ENCODE measurements at places on chromosomes 13 and 19.

DNA sequence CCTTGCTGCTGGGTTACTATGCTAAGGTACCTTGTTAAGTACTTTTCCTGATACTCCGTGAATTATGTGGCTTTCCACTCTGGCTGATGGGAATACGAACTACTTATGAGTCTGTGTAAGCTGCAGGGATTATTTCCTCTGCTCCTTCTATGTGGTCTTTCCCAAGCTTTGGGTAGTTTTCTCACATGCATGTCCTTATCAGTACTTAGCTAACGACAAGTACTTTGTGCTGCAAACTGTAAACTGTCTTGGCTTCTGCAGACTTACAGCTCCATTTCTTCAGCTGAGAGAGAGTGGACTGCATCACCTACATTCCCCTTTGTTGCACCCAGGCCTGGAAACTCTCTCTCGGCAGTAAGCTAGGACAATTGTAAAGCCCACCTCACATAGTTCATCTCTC is 76.6 kb downstream of the FGF9 start:
- DNase-seq, result no peak

GRCh38 chr13:96984051-96984508 is 10.2 kb downstream of the OXGR1 start:
- no peak for DNase-seq

GRCh38 chr13:42984691-42985090 is 7.3 kb downstream of the EPSTI1 start:
- no peak for DNase-seq

GRCh38 chr13:46542833-46543232 is 10.1 kb upstream of the LRCH1 start:
- DNase-seq, result no peak

DNA sequence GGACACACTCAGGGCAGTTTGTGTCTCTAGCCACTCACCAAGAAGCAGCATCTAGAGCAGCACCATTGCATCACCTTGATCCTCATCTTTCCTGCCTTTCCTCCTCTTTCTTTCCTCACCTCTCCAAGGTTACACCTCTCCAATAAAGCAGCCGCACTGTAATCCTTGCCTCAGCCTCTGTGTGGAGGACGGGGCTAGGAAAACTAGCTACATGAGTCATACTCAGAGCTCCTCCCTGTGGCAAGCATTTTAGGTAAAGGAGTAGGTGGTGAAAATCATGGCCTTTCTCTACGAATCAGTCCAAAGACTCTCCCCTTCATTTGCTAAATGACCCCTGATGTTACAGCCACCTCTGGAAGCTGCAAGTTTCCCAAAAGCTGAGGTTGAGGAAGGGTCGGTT is 108.9 kb downstream of the DNAJC15 start:
- no peak for DNase-seq

DNA sequence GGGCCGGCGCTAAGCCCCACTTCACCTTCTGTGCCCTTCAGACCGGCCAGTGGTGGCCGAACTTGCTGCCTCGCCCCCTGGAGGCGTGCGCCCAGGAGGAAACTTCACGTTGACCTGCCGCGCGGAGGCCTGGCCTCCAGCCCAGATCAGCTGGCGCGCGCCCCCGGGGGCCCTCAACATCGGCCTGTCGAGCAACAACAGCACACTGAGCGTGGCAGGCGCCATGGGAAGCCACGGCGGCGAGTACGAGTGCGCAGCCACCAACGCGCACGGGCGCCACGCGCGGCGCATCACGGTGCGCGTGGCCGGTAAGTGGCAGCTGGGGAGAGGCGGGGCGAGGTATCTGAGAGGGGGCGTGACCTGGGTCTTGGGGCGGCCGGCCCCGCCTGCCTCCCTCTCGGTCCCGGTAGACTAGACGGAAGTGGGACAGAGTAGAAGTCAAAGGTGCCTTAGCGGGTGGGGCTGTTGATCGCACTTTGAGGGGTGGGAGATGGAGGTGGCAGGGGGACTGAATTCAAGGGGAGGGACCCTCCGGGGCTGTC is 5.6 kb downstream of the ICAM5 start:
- DNase-seq, result no peak

DNA sequence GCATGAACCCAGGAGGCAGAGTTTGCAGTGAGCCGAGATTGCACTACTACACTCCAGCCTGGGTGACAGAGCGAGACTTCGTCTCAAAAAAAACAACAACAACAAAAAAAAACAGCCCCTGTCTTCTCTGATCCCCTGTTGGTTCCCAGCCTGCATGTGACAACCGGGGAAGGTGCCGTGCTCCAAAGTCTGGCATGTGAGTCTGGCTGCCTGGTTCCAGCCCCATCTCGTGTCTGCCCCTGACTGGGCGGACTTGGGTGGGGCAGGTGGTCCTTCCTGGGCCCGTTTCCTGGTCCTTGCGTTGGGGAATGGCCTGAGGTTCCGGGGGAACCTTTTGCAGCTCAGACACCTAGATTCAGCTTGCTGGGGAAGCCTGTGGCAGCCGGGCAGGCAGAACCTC is 50.5 kb downstream of the DNM2 start:
- no peak for DNase-seq

- no peak for DNase-seq
Observed at GRCh38 chr19:36079389-36079945, 24.8 kb downstream of the WDR62 start.
